ENCODE measurements at places on chromosomes 4 and X.

- no peak for DNase-seq
Measured at GRCh38 chr4:118086344-118086743, 52.1 kb downstream of the NDST3 start.

DNA sequence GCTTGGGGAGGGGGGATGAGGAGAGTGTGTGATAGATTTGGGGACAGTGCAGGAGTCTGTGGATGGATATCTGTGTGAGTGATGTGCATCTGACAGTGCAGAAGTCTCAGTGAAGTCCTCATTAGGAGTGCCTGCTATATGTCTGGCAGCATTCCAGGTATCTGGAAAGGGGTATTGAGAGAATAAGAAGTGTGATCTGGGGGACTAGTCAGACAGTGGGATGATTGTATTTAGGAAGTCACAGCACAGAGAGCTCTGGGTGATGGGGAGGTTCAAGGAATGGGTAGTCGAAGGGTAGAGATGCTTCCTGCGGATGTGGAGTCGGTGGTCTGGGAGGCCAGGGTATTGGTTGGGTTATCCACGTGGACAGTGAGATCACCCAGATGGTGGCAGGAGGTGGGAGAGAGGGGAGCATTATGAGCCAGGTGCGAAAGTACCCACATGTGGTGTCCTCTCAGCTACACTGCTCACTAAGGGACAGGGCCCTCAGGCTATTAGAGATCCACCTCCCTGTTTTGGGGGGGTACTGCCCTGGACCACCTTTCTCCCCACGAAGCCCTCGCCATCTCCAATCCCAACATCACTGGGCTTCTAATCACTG, 9.8 kb downstream of the MAGED2 start:
- no peak for DNase-seq

DNA sequence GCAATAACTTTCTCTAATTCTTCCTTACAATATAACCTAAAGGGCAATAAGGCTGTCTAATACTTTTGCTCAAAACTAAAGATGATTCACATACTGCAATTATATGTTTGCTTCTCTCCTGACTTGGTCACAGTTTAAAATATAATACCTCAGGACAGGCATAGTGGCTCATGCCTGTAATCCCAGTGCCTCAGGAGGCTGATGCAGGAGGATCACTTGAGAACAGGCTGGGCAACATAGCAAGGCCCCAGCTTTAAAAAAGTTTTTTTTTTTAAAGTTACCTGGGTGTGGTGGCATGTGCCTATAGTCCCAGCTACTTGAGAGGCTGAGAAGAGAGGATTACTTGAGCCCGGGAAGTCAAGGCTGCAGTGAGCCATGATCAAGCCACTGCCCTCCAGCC, 229.7 kb upstream of the GALNT7 start:
- DNase-seq: no peak

GRCh38 chrX:76279007-76279406, 106.1 kb downstream of the PBDC1 start:
- DNase-seq: no peak

GRCh38 chrX:42246814-42247213, 323.5 kb upstream of the CASK start:
- no peak for DNase-seq

Data from activated naive CD8-positive, alpha-beta T cell treated with anti-CD3 and anti-CD28 coated beads, Interleukin-2, amount 50 U/mL, for 16 hours (primary cell).